ENCODE measurements at places on chromosomes 12 and 14. TPM values are rescaled to one million over a fixed set of nuclear protein-coding genes. Genes with fewer than 3 reads are reported as not detected.

The FITM1 gene
- total RNA-seq: 11.4 TPM

The PIWIL1 gene
- 1.5 TPM for total RNA-seq

The KIF21A gene
- total RNA-seq: 118 TPM

The HOXC5 gene
- total RNA-seq: not detected

The SRRM4 gene
- total RNA-seq: 21.8 TPM

The TCL1A gene
- total RNA-seq: not detected
